ENCODE measurements at places on chromosomes 7 and 10. TPM values are rescaled to one million over a fixed set of nuclear protein-coding genes. Genes with fewer than 3 reads are reported as not detected.

The RAPGEF5 gene
- total RNA-seq = 0.84 TPM

- no peak for DNase-seq
Observed at GRCh38 chr7:107100824-107101223, 56.3 kb downstream of the PRKAR2B start.

DNA sequence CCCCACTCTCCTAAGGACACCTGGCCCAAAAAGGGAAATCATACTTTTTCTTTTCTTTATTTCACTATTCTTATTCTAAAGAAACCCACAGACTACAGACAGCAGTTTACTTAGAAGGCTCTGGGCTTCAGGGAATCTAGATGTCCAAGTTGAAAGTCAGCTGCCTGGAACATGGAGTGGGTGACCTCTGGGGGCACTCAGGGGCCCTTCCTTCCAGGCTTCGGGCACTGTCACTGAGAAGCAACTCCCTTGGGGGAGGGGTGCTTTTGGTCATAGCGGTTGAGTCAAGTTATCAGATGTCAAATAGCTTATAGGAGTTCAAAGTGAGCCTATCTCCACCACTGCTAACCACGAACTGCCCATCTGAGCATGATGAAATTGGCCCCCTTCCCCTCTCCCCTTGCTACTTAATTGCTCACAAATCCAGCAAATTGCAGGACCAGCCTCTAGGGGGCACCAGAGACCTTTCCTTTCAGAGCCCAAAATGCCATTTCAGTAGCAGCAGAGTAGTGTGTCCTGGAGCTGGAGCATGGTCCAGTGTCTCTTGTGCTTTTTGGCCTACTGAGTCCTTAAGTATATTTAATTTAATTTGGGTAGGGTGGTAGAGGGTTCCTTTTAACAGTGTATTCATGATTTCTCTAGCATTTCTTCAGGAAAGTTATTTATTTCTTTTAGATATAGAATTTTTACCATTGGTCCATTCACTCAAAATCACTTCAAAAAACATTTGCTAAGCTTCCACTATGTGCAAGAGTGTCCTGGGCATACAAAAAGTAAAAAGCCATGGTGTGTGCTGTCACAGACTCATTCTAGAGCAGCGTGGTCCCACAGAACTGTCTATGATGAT, 463.8 kb downstream of the KCNMA1 start:
- peak; percentile 79 for DNase-seq

- peak; percentile 43 for DNase-seq
Observed at GRCh38 chr10:73586583-73586984, 4.6 kb downstream of the USP54 start.

GRCh38 chr10:70260259-70260658, 23.5 kb downstream of the NPFFR1 start:
- DNase-seq = no peak

The ABCB1 gene
- not detected for total RNA-seq

- no peak for DNase-seq
Observed at GRCh38 chr7:92717623-92717992, 118.8 kb downstream of the CDK6 start.

DNA sequence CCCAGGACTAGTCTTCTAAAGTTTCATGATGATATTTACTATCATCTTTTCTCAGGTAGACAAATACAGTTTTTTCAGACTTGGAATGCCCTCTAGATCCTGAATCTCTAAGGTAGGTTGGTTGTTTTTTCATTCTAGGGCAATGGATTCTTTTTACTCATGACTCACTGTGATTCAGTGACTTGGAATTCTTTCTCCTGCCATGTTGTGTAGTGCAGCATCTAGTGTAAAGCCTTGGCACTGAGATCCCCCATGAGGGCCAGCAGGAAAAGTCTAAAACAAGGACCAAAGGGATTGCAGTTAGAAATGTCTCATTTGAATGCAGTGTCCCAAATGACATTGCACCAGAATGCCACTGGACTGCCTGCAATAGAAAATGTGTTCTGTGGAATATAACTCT, 430.4 kb downstream of the NEBL start:
- DNase-seq = peak; percentile 59

DNA sequence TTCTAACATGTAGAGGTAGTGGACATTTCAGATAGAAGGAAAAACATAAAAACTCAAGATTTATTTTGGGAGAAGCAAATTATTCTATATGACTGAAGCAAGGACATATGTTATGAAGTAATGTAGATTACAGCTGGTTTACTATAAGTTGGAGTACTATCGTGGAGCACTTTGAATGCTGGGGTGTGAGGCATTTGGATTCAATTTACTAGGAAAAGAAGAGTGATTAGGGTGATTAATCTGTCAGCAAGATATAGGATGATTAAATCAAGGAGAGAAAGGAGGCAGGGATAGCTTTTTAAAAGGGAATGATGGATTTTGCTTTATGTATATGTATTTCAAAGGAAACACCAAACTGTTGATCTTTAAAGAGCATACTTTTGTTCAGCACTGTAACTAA, 318.4 kb upstream of the KAT6B start:
- DNase-seq = no peak

The NPSR1 gene
- total RNA-seq = not detected

DNA sequence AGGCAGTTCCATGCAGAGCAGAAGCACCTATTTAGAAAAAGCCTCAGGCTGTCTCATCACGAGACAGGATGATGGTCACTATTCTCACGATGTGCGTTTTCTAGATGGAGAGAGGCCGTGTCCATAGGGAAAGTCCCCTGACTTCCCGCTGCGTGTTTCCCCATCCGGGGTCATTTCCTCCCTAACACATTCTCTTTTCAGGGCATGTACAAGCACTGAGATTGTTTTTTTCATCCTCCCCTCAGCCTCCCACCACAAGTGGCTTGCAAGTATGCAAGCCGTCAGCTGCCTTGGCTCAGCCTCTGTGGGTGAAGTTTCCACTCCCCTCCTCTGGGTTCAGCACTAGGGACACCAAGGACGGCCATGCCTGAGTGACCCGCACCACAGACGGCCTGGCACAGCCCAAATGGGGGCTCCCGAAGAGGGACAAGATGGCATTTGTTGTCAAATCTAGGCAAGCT, 2.7 kb upstream of the CALML5 start:
- peak; percentile 2 for DNase-seq

- no peak for DNase-seq
Observed at GRCh38 chr7:113402005-113402404, 283.7 kb upstream of the SMIM30 start.

The IFIT2 gene
- 0.53 TPM for total RNA-seq

DNA sequence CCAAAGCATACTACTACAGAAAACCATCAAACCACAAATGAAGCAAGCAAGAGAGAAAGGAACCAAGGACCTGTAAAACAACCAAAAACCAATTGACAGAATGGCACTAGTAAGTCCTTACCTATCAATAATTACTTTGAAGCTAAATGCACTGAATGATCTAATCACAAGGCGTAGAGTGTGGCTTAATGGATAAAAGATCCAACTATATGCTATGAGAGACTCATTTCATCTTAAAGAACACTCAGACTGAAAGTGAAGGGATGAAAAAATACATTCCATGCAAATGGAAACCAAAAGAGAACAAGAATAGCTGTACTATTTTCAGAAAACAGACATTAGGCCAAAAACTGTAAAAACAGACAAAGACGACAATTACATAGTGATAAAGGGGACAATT, 70.7 kb downstream of the CRPPA start:
- DNase-seq = no peak

The SLC26A3 gene
- not detected for total RNA-seq

GRCh38 chr7:46616636-46617035, 695.6 kb upstream of the IGFBP3 start:
- DNase-seq = peak; percentile 18

GRCh38 chr7:31258391-31258790, 82.1 kb downstream of the NEUROD6 start:
- DNase-seq = no peak

- DNase-seq = no peak
Observed at GRCh38 chr7:68725843-68726785, 872.2 kb upstream of the AUTS2 start.

DNA sequence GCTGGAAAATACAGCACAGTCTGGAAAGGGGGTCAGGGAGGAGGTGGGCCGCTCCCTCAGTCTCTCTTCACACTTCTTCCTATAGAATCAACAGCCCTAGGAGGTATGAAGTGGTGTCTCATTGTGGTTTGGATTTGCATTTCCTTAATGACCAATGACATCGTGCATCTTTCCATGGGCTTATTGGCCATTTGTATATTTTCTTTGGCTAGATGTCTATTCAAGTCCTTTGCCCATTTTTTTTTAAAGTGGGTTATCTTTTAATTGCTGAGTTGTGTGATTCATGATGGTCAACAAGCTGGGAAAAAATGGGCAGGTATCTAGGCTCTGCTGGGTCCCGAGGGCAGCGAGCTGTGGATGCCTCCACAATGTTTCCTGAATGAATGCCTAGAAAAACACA, 29.1 kb downstream of the TMEM130 start:
- DNase-seq = no peak

DNA sequence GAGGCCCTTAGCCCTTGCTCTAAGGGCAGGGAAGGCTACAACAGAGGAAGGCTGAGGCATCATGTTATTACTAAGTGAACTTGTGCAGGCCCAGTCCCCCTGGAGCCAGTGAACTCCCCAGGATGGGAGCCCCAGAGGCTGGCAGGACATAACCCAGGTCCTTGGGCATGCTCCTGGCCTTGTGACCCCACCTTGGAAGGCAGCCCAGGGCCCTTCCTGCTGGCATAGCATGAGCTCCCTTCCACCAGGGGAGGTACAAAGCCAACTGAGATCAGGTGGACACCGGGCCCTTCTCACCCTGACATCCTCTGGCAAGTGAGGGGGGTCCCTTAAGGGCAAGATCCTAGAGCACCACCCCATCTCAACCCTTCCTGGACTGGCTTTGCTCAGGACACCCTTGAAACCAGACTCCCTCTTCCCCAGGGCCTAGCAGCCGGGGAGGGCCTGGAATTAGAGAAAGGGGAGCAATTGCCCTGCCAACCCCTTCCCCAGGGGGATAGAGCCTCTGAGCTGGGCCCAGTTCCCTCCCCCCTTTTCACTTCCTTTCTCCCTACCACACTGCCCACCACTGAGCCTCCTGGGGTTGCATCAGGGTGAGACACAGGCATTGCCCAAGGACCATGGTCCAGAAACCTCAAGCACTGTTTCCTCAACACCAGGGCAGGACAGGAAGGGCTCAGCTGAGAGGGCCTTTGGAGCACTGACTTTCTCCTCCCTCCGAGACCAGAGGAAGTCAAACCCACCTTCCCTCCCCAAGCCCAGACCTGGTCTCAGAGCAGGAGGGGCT, 1.8 kb upstream of the VSIR start:
- no peak for DNase-seq

- peak; percentile 84 for DNase-seq
Observed at GRCh38 chr7:11540271-11540761, 291.7 kb downstream of the THSD7A start.

DNA sequence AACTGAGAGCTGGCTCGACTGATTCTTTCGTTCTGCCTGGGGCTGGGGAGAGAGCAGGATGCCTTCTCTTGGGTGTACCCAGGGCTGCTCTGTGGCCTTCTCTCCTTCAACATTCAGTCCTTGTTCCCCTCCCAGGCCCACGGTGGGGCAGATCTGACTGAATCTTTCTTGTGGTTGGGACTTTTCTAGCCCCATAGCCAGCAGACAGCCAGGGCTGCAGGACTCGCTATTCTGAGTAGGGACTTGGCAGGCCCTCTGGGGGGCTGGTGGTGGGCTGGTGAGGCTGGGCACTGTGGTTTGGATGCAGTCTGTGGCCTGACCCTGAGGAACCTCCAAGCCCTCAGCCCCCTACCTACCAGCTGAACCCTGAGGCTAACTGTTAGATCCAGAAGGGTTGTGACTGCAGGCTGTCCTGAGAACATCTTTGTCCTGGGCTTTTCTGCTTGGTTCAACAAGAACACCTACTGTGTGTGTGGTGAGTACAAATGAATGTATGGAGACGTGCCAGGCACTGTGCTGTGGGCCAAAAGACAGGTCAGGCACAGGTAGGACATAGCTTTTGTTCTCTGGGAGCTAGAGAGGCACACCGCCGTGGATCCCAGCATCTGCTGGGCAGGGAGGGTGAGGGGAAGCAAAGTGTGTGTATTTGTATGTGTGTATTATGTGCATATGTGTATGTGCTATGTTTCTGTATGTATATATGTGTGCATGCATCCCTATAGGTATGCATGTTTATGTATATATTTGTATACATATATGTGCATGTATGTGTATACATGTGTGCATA, 2.1 kb upstream of the PALD1 start:
- no peak for DNase-seq

The CYP26C1 gene
- total RNA-seq = not detected

The MSMB gene
- total RNA-seq = not detected

DNA sequence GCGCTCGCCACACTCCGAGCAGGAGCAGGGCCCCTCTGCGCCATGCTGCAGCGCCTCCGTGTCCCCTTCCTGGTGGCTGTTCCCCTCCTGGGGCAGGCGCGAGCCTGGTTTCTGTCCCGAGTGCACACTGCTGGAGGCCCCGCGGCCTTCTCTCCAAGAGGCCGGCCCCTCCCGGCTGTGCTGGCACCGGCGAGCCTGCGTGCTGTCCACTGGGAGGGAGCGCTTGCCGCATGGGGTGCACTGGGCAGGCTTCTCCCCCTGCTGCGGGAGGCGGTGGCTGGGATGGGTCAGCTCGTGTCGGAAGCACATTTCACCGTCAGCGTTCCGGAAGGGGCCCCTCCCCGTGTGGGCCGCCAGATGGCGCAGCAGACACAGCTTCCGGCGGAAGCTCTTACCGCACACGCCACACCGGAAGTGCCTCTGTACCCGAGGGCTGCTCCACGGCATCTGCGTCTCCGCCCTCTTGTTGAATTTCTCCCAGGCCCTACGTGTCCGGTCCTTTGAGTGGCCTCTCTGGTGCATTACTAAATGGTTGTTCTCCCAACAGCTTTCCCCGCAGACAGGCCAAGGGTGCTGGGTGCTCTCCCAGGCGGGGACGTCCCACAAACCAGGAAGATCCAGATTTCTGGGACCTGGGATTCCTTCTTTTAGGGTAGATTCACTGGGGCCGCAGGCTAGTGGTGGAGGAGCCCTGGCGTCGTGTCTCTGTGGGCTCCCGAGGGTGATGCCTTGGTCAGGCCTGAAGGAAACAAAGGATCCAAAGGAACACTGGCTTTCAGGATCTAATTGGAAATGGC, 18.7 kb downstream of the ZNF786 start:
- no peak for DNase-seq

DNA sequence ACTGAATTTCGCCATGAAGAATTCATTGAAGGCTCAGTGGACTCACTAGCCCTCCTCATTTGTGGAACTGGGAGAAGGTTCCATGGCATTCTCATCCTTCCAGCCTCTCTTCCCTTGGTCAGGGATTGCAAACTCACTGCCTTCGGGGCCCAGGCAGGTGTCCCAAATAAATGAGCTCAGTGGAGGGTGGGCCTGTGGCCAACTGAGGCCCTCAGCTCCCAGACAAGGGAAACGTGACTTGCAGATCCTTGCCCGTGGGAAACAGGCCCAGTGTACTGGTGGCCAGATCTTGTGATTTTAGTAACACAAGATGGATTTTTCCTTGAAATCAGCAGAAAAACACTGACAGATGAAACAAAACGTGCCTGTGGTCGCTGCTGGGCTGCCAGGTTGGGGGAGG, 168.7 kb upstream of the CTBP2 start:
- DNase-seq = no peak

GRCh38 chr7:147999962-148000361, 590.6 kb upstream of the C7orf33 start:
- DNase-seq = no peak
